IMR-90 (cell line): ENCODE measurements at places on chromosomes 7 and 10.

GRCh38 chr10:78155722-78156121 lies 122.1 kb downstream of the RPS24 start:
- no peak for DNase-seq

DNA sequence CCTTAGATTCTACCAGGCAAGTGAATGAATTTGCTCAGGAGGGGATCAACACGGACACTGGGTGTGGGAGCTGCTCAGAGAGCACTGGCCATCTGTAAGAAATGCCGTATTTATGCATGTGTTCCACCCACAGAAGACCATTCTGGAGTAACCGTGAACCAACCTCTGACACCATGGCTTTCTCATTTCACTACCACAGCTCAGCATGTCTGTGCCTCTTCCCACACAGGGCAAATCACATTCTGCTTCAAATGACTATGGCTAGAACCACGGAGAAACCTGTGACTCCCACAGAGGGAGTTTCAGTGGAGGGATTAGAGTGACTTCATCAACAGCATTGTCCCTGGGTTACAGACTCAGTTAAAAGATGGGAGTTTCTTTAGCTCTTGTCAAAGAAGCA lies 893.4 kb downstream of the XPNPEP1 start:
- DNase-seq, result no peak

GRCh38 chr10:132590752-132591121 lies 53.1 kb downstream of the INPP5A start:
- DNase-seq, result no peak

GRCh38 chr7:93957767-93958166 lies 36.2 kb downstream of the GNG11 start:
- DNase-seq, result no peak

DNA sequence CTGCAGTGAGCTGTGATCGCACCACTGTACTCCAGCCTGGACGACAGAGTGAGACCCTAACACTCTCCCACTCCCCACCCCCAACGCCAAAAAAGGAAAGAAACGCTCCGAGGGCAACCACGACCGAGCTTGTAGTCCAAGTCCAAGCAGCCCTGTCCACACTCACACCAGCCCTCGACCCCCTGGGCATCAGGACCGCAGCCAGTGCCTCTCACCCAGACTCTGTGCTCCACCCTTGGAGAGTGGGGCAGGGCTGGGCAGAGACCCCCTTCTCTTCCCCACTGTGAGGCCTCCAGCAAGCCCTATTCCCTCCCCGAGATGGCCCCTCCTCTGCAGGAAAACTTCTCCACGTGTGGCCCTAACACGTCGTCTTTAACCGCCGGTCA lies 82.6 kb downstream of the FOXL3 start:
- no peak for DNase-seq

DNA sequence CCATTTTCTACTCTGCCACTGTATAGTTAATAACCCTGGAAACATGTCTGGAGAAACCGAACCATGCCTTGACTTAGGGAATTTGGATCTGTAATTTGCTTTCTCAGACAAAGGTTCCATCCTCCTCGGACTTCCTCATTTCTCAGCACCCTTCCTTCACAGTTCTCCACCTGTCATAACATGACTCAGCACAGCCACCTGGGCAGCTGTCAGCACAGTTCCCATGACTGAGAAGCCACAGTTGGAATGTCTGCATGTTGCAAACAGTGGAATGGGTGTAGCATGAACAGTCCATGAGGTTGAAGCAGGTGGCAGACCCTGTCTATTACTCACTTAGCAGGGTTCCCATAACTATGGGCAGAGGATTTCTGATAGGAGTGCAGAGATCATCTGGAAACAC lies 634 bp upstream of the OR9A4 start:
- DNase-seq, result no peak

DNA sequence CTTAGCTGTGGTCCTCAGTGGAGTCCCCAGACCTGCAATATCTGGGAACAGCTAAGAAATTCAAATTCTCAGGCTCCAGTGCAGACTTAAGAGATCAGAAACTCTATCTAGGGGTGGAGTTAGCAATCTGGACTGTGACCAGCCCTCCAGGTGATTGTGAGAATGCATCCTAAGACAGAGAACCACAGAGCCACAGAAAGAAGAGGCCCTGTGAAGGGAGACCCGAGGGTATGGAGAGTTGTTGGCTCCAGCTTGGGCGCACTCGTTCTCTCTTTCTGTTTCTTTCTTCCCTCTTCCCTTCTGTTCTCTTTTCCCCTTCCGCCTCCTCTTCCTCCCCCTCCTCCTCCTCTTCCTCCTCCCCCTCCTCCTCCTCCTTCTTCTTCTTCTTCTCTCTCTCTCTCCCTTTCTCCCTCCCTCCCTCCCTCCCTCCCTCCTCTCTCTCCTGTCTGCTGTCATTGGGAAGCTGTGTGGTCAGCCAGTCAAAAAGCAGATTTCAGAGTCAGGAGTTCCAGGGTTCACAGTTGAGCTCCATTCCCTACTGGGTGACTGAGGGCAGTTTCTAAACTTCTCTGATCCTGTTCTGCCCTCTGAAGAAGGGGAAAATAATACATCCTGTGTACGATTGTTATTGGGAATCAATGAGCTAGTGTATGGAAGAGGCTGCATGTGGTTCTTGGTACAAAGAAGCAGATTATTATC lies 62.1 kb upstream of the STEAP1B start:
- DNase-seq, result peak; percentile 55

GRCh38 chr10:126235091-126235978 lies 152.9 kb downstream of the ADAM12 start:
- no peak for DNase-seq
